ENCODE measurements at places on chromosomes 7 and 10.

DNA sequence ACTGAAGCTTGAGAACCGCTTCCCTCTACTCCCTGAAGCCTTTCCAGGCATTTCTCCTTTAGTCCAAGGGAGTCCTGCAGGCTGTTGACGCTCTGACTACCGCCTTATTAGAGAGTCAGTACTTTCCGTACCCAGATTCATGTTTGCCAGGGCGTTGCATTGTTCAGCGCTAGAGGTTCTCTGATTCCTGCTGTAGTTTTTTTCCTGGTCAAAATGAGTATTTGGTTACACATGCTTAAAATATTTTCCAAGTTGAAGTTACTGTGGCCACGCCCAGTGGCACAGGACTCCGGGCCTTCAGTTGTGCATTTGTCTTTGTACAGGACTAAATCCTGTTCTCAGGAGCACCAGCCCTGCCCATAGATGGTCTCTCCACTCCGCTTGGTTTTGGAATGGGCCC, 7.9 kb downstream of the MTURN start:
- peak; percentile 83 for DNase-seq

DNA sequence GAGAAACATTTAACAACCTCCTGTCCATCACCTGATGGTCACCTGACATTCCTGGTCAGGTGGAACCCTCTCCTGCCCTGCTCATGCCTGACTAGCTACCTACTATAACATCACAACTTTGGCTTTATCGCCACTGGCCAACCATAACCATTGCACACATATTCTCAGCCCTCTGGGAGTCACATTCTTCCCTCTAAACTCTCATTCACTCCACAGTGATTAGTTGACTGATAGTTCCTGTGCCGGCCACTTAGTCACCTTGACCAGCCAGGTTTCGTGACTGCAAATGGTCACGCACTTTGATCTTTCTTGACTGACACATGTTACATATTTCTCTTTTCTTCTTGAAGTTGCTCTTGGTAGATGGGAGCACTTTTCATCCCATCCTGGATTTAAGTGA, 50.1 kb downstream of the GNAI1 start:
- DNase-seq, result no peak

GRCh38 chr10:91549262-91549661, 83.6 kb downstream of the PPP1R3C start:
- DNase-seq, result no peak

DNA sequence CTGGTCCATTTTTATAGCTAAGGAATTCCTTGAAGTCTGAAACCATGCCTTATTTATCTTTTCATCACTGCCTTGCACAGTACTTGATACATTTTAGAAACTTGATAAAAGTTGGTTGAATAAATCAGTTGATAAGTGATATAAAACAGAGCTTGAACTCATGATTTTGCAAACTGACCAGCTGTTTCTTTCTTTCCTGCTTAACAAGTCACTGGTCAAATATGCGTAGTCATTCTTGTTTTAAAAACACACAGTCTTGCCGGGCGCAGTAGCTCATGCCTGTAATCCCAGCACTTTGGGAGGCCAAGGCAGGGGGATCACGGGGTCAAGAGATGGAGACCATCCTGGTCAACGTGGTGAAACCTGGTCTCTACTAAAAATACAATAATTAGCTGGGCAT, 6.3 kb downstream of the TPST1 start:
- DNase-seq, result peak; percentile 49

All from AG08396 (cell line).